ENCODE measurements at places on chromosomes 16 and 17. TPM values are rescaled to one million over a fixed set of nuclear protein-coding genes. Genes with fewer than 3 reads are reported as not detected.

DNA sequence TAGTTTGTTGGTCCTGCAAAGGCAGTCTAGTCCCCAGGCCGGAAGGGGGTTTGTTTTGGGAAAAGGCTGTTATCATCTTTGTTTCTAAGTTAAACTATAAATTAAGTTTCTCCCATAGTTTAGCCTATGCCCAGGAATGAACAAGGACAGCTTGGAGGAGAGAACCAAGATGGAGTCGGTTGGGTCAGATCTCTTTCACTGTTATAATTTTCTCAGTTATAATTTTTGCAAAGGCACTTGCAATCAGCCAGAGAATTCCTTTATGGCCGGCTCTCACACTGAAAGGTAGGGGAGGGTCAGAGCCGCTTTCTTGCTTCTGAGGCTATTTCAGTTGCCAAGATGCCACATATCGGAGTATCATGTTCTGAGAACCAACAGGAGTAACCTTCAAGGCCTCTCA lies 59.2 kb upstream of the ATF7IP2 start:
- H3K27ac ChIP-seq, result no peak overlapping the region
- H3K4me3 ChIP-seq, result no peak overlapping the region

DNA sequence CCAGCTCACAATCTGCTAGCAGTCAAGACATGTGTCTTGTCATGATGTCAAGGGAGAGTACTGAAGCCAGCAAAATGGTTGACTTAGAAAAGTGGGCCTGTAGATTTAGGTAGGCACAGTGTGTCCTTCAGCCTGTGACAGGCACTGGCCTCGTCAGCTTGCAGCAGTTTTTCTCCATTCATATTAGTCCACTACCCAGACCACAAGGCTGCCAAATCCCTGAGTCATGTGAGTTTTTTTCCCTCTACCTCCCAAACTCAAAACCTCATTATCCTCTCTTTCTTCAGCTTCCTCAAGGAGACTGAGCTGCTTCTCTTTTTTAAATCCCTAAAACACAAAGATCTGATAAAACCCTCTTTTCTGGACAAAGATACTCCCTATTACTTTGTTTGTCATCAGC lies 102.6 kb upstream of the HS3ST3A1 start:
- H3K36me3 ChIP-seq, result no peaks in the 10 kb centered on the region
- DNase-seq, result no peak
- H3K27me3 ChIP-seq, result no peaks in the 10 kb centered on the region
- no peaks in the 10 kb centered on the region for H3K4me1 ChIP-seq
- H3K27ac ChIP-seq, result no peak overlapping the region

DNA sequence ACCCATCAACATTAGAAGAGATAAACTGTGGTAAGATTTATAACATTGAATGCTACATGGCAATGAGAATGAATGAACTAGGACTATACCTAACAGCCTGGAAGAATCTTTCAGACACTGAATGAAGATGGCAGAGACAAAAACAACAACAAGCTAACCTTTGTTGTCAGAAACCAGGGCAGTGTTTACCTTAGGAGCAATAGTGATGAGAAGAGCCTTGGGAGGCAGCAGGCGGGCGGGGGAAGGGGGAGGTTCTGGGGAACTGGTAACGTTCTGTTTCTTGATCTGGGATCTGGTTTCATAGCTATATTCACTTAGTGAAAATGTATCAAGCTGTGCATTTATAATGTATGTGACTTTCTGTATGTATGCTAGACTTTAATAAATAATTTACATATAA lies 139.0 kb upstream of the TNRC6C start:
- no peaks in the 10 kb centered on the region for H3K27me3 ChIP-seq
- no peaks in the 10 kb centered on the region for H3K4me1 ChIP-seq
- H3K36me3 ChIP-seq, result no peaks in the 10 kb centered on the region
- DNase-seq, result no peak
- no peak overlapping the region for H3K4me3 ChIP-seq

DNA sequence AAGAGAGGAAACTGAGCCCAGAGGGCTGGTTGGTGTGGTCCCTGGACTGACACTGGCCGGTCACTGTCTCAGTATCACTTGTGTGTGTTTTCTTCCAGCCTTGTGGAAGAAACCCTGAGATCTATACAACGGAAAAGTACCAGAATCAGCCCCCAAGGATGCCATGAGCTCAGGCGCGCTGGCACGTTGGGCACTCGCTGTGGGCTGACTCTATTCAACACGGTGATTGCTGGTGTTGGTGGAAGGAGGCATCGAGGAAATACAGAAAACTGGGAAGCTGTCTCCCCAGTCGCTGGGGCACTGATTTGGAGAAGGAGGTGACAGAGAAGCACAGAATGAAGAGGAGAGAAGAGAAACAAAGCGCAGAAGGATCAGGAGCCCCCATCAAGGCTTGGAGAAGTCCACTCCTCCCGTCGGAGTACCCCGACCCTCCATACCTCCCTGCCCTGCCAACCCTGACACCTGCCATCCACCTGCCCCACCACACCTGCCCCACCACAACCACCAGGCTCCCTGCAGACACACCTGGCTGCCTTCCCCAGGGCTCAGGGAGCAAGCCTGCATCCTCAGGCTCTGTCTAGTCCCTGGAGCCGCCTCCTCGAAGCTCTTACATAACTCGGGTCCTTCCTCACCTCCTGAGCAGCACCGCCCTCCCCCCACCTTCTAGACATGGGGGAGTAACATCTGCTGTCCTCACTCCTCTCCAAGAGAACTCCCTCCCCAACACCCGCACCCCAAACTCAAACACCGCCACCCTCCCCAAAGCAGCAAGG lies 66.5 kb downstream of the RBFOX3 start:
- no peak for DNase-seq
- H3K4me3 ChIP-seq, result no peak overlapping the region
- peaks cover 32% of the 10 kb centered on the region for H3K27me3 ChIP-seq
- no peaks in the 10 kb centered on the region for H3K36me3 ChIP-seq
- H3K4me1 ChIP-seq, result no peaks in the 10 kb centered on the region

GRCh38 chr17:64382061-64382583 lies 8.5 kb downstream of the PECAM1 start:
- H3K27me3 ChIP-seq, result no peaks in the 10 kb centered on the region
- peaks cover 23% of the 10 kb centered on the region for H3K36me3 ChIP-seq
- H3K4me3 ChIP-seq, result no peak overlapping the region
- DNase-seq, result no peak
- H3K4me1 ChIP-seq, result no peaks in the 10 kb centered on the region
- no peak overlapping the region for H3K27ac ChIP-seq

- DNase-seq, result no peak
- peaks cover 4% of the 10 kb centered on the region for H3K36me3 ChIP-seq
- no peaks in the 10 kb centered on the region for H3K27me3 ChIP-seq
- H3K4me3 ChIP-seq, result no peak overlapping the region
Measured at GRCh38 chr16:57760357-57761160, 25.0 kb downstream of the KATNB1 start.

- no peak overlapping the region for H3K27ac ChIP-seq
- H3K27me3 ChIP-seq, result no peaks in the 10 kb centered on the region
- H3K36me3 ChIP-seq, result no peaks in the 10 kb centered on the region
Measured at GRCh38 chr17:72565006-72565405, 444.2 kb downstream of the SOX9 start.

Gene HOXB1
- total RNA-seq, result not detected

Gene CACNG3
- not detected for total RNA-seq

Gene ADAP2
- 2.1 TPM for total RNA-seq
